ENCODE measurements at places on chromosomes 7 and 10.

DNA sequence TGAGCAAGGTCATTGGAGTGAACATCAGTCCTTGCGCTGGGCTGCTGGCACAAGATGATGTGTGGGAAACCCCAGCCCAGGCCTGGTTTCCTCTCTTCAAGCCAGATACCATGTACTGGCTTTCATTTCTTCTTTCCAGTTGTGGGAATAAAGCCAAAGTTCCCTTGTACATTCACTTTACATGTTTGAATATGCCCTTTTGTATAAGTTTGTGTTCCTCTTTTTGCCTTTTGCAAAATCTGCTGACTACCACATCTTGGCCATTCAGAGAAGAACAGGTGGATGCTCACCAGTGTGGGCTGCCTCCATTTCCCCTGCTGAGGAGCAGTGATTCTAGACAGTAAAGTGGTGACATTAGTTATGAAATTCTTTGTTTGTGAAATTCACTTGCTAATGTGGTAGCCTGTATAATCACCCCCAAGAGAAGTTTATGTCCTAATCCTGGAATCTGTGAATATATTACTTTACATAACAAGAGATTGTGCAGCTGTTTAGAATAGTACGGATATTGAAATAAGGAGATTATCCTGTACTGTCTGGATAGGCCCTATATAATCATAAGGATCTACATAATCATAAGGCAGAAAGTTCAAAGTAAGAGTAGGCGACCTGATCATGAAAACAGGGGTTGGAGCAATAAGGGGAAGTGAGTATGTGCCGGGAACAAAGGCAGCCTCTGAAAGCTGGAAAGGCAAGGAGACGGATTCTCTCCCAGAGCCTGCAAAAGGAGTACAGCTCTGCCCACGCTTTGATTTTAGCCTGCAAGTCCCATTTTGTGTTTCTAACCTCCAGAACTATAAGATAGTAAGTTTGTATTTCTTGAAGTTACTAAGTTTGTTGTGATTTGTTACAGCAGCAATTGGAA, 18.8 kb upstream of the AOAH start:
- DNase-seq: peak; percentile 98

GRCh38 chr7:94392393-94392786, 2.3 kb upstream of the COL1A2 start:
- no peak for DNase-seq

DNA sequence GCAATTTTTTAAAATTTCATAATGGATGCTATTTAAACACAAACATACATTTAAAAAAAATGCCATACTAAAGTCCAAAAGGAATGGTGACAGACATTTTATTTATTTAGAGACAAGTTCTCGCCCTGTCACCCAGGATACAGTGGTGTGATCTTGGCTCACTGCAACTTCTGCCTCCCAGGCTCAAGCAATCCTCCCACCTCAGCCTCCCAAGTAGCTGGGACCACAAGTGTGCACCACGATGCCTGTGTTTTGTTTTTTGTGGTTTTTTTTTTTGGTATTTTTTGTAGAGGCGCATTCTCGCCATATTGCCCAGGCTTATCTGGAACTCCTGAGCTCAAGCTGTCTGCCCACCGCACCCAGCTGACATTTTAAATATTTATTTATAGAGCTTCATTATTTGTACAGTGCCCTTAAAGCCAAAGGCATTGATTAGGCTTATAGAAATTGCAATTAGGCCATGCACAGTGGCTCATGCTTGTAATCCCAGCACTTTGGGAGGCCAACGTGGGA, 703.5 kb downstream of the AUTS2 start:
- DNase-seq: no peak

DNA sequence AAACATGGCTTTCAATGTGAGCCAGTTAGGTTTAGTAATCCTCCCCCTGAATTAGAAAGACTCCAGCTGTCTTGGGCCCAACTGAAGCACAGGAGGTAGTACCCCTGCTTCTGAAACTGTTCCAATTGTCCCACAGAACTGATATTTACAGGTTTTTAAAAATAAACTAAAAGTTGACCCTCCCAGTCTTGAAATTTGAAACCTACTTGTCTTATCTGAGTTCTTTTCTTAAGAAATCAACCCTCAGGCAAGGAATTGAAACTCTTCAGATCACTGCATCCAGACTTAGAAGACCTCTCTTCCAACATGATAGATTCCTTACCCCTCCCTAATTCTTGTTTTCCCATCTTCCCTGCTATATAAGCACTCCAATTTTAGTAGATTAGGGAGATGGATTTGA, 13.3 kb upstream of the ARHGAP21 start:
- no peak for DNase-seq

- no peak for DNase-seq
Measured at GRCh38 chr10:78656417-78657162, 412.2 kb upstream of the ZMIZ1 start.

- DNase-seq: no peak
Measured at GRCh38 chr7:148238761-148239325, 351.7 kb upstream of the C7orf33 start.

- no peak for DNase-seq
Measured at GRCh38 chr7:2575046-2575732, 16.4 kb downstream of the IQCE start.

- DNase-seq: peak; percentile 33
Measured at GRCh38 chr7:155815332-155816191, 3.3 kb upstream of the SHH start.

GRCh38 chr7:76048668-76048988, 722 bp downstream of the MDH2 start:
- no peak for DNase-seq

- DNase-seq: no peak
Measured at GRCh38 chr7:29396563-29396962, 167.1 kb upstream of the PRR15 start.

- DNase-seq: no peak
Measured at GRCh38 chr10:88459530-88459929, 123.6 kb downstream of the RNLS start.

- DNase-seq: no peak
Measured at GRCh38 chr10:133026726-133027395, 60.9 kb upstream of the ADGRA1 start.

- DNase-seq: no peak
Measured at GRCh38 chr7:22025983-22026382, 80.3 kb upstream of the CDCA7L start.

GRCh38 chr7:41538810-41539724, 163.8 kb downstream of the INHBA start:
- DNase-seq: no peak

- no peak for DNase-seq
Measured at GRCh38 chr7:31642681-31643115, 44.3 kb upstream of the PPP1R17 start.

DNA sequence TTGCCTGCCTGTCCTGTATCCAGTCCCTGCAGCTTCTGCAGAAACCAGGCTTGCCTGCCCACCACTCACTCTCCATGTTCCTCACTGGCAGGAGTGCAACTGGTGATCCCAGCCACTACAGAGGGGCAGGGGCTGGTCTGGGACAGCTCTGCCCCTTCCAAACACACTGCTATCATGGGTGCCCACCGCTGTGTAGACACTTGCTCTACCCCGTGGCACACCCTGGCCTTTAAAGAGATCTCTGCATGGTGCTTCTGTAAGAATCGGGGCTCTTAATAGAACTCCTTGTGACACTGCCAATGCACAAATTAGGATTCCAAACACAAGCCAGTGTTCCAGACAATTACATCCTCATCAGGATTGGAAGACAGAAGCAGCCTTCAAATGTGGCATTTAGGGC, 41.7 kb downstream of the C10orf90 start:
- no peak for DNase-seq

GRCh38 chr10:19164461-19164860, 115.9 kb downstream of the MALRD1 start:
- no peak for DNase-seq

DNA sequence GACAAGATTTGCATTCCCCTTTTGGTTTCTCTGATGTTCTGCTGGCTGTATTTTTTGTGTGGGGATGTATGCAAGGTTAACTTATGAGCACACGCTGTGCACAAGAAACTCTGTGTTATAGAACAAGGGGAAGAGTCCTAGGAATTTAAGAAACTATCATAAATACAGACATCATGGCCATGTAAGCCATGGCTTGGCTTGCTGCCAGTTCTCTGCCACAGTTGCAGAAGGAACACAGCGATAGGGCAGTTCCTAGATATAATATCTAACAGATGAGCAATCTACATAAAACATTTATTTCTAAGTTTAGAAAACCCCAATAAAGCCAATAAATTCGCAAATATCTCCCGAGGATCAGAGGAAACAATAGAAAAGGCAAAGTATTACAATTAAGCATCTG, 153.3 kb downstream of the LRRTM3 start:
- DNase-seq: no peak

GRCh38 chr7:121076350-121077164, 88.0 kb downstream of the CPED1 start:
- no peak for DNase-seq

GRCh38 chr7:88183051-88183450, 36.8 kb downstream of the SRI start:
- DNase-seq: no peak

DNA sequence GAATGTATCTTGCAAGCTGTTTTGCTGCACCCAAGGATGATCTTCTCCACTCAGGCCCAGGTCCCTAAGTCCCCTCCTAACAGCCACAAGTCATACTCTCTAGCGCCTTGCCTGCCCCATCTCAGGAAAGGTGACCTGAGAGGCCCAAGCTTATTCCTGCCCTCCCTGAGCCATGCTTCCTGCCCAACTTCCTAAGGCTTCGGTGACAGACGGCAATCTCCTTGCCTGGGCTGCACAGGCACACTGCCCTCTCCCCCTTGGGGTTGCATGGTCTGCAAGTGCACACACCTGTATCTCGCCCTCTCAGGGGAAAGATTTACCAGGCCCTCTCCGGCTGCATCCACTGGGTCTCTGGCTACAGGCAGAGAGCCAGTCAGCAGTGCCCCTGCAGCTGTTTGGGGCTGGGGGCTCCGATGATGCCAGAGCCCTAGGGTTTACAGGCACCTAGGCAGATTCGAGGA, 771 bp upstream of the ADIRF start:
- no peak for DNase-seq

GRCh38 chr7:87218796-87219544, 562 bp downstream of the TMEM243 start:
- peak; percentile 87 for DNase-seq

DNA sequence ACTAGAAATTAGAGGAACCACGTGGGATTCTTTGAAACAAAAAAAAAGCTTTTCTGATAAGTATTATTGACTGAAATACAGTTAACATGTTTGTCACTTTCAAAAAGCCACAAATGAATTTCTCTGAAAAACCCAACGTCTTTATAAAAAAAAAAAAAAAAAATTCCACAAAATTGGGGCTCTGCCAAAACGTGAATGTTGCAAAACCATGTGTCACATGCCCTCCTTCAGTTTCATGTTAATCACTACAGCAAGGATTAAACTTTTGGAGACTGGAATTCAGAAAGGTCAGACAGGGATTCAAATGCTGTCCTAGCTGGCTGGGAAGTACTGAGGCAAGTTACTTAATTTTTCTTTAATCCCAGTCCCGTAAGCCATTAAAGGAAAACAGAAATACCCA, 278.0 kb upstream of the KLF14 start:
- DNase-seq: peak; percentile 56

DNA sequence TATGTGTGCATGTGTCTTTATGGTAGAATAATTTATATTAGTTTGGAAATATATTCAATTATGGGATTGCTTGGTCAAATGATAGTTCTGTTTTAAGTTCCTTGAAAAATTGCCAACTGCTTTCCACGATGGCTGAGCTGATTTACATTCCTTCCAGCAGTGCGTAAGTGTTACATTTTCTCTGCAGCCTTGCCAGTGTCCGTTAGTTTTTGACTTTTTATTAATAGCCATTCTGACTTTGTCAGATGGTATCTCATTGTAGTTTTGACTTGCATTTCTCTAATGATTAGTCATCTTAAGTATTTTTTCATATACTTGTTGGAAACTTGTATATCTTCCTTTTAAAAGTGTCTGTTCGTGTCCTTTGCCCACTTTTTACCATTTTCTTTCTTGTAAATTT, 434.2 kb upstream of the POT1 start:
- no peak for DNase-seq

GRCh38 chr7:101615446-101615845, 13.7 kb downstream of the MYL10 start:
- no peak for DNase-seq

GRCh38 chr7:113730309-113730955, 188.4 kb downstream of the PPP1R3A start:
- no peak for DNase-seq

DNA sequence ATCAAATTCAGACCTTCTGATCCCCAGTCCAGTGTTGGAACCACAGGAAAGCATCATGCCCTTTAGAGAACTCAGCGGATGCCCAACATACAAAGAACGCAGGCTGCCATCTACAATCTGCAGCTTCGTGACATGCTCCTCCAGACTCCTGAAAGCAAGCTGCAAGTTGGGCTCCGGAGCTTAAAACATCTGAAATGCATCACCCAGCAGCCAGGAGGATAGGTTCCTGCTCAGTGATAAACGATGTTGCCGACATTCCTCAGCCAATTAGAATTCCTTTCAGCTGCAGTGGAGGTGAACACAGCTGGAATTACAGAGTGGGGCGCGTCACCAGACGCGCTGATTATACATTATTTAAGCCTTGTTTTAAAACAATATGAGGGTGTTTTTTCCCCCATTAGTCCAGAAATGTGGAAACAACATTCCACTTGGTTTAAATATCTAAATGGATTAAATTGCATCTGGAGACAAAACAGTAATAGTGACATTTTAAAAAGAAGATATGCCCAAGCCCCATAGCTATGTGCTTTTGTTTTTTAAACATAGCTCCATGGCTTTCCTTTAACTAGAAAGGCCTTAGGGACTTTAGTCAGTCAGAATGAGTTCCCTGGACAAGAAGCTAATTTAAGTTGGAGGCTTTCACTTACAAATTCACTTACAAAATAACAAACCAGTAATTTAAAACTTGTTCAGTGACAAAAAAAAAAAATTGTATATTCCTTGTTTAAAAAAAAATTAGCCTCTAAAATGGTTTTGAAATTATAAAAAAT, 6.3 kb downstream of the SMURF1 start:
- no peak for DNase-seq

DNA sequence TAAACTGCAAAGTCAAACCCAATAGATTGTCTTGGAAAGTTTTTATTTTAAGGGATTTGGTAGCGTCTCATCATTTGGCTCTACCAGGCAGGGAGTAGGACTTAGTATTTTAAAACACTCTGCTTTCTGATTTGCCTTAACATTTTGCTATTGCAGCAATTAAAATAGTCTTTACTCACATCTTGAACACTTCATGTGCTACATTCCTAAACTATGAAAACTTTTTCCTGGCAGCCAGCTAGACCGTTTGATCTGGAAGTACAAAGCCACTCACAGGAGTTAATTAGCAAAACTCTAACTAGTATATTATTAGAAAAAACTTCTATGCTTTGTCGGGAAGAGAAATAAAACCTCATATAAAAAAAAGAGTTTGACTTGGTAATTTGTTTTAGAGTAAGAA, 111.4 kb downstream of the TFPI2 start:
- DNase-seq: no peak

Data from inflammatory macrophage treated with lipopolysaccharide for 4 hours (primary cell).